Germinal center (tissue), 1 donor: ENCODE measurements at places on chromosomes 5 and 9.

DNA sequence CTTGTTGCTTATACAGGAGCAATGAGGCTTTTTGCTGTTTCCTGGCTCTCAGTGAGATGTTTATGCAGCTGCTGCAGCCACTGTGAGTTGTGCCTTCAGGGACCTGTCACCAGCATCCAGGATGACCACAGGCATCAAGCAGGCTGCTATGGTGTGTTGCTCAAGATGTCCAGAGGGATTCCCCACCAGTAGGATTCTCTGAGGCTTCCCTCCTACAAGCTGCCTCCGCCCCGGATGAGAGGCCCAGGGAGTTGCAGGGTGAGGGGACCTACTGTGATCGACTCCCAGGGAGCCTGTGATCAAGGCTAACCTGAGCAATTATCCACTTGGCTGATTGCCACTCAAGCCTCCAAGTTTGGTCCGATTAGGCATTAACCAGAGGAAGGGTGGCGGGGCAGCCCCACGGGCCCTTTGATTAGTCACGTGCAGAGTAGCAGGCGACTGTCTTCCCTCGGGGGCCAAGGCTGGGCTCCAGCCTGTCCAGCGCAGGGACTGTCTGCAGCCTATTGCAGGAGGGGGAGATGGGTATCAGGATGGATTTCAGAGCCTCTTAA is 1.8 kb upstream of the FAT2 start:
- no peak for DNase-seq

DNA sequence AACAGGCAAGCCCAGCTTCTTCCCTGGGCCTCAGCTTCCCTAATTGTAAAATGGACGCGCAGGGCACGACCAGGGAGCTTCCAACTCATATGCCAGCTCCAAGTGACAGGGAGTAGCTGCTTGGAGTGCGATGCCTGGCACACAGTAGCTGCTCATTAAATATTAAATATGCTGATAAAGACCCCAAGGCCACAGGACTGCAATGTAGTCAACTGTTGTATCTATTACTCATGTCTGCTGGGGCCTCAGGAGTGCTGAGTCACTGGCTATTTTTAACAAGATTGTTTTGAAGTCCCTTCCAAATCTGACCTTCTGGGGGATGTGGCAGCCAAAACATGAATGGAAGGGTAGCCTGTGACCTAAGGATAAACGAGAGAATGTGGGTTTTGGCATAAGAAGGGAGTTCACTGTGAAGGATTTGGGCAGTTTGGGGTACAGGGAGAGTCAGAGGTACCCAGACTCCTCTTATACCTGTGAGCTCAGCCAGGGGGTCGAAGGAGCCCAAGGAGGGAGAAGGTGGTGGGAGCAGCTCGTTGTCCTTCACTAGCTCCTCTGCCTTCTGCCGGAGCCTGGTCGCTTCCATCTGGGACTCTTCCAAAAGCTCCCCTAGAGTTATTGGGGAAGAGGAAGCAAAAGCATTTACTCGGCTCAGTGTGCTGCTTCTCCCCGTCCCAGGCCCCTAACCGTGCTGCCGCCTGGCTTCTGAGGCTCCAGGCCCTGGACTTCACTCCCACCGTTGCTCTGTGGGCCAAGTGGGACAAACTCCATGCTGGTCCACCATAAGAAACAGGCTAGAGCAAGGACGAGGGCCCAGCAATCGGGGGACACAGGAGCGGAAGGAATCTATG is 17.5 kb downstream of the TNIP1 start:
- no peak for DNase-seq

DNA sequence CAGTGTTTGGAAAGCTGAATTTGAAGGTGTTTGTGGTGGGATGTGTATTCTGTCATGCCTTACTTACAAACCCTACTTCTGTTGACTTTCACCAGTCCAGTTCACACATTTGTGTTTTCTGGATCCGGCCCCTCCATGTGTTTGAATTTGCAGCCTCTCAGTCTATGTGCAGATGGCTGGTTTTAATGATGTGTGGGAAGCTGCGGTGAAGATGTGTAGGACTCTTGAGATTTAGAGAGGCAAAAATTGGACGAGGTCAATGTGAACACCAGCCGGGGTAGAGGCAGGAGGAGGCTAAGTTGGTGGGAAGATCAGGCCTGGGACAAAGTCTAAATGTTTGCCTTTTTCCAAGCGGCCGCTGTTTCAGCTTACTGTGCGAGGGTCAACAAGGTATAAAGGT is 115.4 kb upstream of the KLF9 start:
- DNase-seq, result no peak

DNA sequence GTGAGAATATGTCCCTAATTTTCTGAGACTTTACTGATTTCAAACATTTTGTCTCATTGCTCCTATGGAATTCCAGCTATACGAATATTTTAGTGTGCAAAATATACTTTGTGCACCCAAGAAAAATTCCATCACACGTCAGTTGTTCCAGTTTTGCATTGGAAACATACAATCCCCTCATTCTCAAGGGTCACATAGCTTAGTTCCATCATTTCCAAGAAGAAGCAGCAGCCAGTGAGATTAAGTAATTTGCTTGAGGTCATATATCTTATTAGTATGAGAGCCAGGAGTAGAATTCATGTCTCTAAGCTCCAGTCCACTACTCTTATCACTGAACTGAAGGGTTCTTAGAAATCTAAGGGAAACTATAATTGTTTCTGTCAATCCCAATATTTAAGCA is 746.7 kb upstream of the C9orf72 start:
- no peak for DNase-seq

DNA sequence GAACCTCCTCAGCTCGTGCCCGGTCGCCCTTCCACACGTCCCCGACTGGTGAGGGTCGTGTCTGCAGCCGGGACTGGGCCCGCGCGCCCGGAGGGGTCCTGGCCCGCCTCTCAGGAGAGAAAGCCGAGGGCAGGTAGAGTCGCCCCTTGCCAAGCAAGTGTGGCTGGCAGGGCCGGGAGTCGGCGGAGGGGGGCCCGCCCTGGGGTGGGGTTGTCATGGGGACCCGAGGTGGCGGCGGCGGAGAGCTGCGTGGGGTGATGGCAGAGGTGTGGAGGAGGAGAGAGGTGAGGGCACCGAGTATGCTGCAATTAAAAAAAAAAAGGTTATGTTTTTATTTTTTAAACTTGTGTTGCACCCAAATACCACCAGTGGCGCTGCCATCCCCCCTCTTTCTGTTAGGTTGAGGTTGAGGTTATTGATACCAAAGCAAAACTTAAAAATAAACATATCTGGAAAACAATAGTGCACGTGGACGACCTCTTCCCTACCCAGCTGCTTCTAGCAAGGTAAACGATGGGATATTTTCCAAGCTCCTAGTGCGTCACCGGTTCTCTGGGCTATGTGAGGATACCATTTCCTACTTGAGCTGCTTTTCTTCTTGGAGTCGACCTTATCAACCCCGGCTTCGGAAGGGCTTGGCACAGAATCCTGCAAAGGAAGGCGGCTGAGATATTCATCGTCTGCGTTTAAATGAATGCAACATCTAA is 660 bp downstream of the SCAMP1 start:
- DNase-seq, result peak; percentile 77

DNA sequence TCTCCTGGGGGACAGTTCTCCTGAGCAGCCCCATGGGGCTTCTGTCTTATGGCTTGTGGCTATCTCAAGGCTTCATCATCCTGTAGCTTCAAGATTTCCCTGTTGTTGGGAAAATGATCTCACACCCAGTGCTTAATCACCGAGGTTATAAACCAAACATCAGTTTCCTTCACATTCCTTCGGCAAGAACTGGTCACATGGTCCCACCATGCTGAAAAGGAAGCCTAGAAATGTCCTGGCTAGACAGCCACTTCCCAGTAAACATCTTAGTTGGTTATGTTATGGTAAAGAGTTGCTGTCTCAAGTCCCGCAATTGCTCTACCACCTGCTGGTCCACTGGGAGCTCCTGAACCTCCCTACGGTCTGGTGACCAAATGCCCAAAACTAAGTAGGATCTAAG is 66.0 kb downstream of the RAB3C start:
- no peak for DNase-seq
